ENCODE measurements at places on chromosomes 2 and 18.

DNA sequence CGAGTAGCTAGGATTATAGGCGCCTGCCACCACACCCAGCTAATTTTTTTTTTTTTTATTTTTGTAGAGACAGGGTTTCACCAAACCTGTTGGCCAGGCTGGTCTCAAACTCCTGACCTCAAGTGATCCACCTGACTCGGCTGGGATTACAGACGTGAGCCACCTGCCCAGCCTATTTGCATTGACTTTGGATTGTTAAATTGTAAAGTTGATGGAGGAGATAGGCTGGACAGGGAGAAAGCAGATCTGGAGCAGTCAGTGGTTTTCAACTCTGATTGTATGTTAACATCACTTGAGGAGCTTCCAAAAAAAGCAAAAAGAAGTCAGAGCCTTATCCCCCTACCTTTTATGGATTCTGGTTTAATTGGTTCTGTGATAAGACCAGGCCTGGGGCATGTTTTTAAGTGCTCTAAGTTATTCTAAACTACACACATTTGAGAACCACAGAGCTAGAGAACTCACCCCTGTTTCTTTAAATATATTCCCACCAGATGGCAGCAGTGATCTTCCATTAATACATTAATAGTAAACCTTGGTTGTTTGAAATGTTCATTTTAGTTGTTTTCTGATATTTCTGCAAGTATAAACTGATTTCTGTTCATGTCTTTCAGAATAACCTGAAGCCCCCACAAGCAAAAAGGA lies 7.5 kb downstream of the C2orf49 start:
- no peak for DNase-seq

- no peak for DNase-seq
These were observed 6.3 kb downstream of the MTERF4 start for GRCh38 chr2:241095594-241096290.

DNA sequence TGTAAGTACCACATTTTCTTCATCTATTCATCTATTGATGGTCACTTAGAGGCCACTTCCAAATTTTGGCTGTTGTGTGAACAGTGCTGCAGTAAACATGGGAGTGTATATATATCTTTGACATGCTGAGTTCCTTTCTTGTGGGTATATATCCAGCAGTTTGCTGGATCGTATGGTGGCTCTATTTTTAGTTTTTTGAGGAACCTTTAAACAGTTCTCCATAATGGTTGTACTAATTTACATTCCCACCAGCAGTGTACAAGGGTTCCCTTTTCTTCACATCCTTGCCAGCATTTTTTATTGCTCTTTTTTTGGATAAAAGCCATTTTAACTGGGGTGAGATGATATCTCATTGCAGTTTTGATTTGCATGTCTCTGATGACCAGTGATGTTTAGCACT lies 7.3 kb upstream of the ATP5MC3 start:
- DNase-seq, result no peak

GRCh38 chr2:2642906-2643890 lies 312.1 kb upstream of the MYT1L start:
- no peak for DNase-seq

GRCh38 chr2:270861-271260 lies 6.1 kb downstream of the ACP1 start:
- DNase-seq, result no peak

DNA sequence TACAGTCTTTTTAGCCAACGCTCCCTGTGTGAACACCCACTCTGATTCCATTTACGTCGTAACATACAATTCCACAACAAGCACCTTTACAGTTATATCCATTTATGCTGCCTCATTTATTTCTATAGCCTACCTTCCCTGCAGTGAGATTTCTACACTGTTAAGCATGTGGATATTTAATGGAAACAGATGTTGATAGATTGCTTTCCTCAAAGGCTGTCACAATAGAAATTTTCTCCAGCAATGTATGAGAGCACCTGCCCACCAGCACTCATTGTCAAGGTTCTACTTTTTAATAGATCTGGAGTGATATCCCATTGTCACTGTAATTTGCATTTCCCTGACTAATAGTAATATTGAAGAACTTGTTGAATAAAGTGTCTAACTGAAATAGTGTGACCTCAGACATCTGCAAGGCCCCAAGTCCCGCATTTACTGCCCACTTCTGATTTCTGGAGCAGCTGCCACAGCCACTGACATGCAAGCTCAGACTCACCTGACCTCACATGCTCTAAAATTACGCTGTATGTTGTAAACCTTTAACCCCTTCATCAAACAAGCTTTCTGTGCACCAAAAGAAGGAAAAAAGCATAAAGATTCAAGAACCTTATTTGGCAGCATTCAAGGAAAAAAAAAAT lies 295.1 kb downstream of the CNTNAP5 start:
- no peak for DNase-seq

GRCh38 chr2:28681158-28681571 lies 70.5 kb upstream of the PPP1CB start:
- no peak for DNase-seq

DNA sequence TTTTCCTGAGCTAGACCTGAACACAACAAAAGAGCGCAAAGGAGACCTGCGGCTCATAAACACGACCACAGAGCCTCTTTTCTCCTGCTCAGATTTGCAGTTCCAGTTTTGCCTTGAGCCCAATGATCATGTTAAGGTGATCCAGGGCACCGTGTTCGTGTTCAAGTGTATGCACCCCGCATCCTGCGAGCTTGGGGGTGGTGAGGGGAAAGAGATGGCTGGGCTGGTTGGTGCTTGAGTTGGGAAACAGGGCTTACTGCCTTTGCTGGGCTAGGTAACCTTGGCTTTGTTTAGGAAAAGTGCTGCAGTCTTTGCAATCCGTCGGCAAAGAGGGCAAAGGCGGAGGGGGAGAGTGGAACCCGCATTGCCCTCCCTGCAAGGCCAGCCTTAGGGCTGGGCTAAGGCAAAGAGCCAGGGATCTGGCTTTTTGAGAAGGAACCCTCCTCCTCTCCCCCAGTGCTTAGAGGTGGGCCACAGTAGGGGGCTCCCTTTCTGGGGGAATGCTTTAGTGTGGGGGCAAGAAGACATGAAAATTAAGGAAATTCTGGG lies 1.3 kb downstream of the HOXD10 start:
- DNase-seq, result no peak

DNA sequence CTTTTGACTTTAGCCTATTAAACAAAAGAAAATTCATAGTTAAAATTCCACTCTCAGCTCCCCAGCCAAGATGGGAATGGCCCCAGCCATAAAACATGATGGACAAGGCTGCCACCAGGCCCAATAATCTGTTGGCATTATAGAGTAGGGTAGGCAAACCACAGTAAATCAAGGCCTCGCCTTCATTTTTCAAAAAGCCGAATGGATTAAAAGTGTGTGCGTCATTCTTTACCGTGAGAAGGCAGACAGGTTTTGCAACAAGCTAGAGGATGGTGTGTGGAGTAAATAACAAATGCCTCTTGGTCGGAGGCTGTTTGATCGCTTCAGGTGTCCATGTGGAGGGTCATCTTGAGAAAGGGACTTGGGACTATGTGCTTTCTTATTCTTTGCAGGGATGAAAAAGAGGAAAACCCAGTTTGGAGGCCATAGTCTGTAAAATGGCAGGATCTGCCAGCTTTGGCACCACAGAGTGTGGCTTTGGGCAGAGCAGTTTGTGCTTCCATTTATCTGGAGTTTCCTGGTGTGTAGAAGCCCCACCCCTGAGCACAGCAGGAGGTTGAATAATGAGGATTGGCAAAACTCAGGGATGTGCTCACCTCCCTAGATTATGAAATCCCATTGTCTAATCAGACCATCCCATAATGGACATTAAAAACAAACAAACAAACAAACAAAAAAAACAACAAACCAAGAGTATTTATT lies 57.1 kb upstream of the ITGB6 start:
- no peak for DNase-seq

GRCh38 chr18:73924836-73925235 lies 222.8 kb downstream of the FBXO15 start:
- DNase-seq, result no peak

- DNase-seq, result no peak
These were observed 218.0 kb downstream of the LDLRAD4 start for GRCh38 chr18:13436576-13436975.

DNA sequence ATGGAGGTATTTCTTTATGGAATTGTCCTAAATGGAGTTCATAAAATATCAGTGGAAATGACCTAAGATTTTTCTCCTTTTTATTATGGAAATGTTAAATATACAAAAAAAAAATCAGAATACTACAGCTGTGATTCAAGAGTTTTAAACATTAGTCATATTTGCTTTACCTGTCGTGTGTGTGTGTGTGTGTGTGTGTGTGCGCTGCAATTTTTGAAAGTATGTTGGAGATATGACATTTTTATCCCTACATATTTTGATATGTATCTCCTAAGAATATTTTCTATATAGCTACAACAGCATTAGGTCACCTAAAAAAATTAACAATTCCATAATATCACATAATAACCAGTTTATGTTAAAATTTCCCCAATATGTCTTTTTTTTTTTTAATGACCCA lies 85.5 kb downstream of the FAM117B start:
- no peak for DNase-seq

DNA sequence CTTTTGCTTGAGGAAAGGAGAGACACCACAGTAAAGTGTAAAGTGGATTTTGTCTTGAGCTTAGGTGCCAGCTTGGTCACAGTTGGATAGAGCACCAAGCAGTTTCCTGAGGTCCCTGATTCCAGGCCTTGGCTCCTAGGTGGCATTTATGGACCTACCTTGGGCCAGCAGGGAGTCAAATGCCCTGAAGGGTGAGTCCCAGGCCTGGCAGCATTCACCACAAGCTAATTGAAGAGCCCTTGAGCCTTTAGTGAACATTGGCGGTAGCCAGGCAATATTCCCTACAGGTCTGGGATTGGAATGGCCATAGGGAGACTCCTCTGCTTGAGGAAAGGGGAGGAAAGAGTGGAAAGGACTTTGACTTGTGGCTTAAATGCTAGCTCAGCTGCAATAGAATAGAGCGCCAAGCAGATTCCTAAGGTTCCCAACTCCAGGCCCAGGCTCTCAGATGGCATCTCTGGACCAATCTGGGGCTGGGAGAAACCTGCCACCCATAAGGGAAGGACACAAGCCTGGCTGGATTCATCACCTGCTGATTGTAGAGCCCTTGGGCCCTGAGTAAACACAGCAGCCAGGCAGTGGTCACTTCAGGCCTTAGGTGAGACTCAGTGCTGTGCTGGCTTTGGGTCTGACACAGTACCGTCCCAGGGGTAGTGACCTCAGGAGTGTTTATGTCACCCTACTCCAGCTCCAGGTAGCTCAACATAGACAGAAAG lies 137.5 kb upstream of the OTOS start:
- no peak for DNase-seq

DNA sequence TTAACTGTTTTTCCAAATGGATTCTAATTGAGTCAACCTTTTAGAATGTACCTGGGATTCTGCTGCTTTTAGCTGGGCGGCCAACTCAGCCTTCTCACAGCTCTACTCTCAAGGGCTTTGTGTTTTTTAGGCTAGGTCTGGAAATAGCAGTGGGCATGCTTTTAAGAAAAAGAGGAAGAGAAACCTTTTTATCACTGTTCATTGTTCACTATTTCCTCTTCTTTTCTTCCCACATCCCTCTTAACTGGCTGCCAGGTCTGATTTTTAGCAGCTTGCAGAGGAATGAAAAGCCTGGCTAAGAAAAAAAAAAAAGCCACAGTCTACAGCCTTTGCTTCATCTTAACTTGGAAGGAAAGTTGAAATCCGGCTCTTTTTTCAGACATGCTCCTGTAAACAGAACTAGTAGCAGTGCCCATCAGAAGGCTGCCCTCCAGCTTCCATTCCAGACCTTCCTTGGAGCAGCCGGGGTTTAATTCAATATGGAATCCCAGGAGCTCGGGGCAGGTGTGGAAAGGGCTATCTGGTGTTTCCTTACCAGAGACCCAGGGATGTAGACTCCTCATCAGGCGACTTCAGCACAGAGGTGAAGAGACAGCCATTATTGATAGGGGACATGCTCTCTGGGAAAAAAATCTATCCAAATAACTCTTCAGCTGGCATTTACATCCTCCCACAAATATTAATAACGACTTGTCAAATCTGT lies 230.7 kb downstream of the MYO3B start:
- no peak for DNase-seq

DNA sequence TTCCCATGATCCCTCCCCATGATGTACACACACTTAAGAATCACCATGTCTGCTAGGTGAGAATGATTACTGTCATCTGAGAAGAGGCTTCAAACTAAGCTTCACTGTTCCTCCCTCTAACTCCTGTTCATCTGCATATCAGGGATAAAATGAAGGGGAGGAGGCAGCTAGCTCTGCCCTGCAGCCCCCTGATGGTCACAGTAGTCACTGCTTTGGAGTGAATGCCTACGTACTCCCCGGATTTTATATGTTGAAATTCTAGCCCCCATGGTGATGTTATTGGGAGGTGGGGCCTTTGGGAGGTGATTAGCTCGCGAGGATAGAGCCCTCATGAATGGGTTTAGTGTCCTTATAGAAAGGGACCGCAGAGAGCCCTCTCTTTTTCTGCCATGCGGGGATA lies 156.4 kb downstream of the NCKAP5 start:
- DNase-seq, result no peak

Measured in retina (tissue), 1 donor.